ENCODE measurements at places on chromosomes 16 and 17.

- DNase-seq, result peak; percentile 90
Measured at GRCh38 chr16:20612551-20613480, 36.6 kb upstream of the ACSM2B start.

DNA sequence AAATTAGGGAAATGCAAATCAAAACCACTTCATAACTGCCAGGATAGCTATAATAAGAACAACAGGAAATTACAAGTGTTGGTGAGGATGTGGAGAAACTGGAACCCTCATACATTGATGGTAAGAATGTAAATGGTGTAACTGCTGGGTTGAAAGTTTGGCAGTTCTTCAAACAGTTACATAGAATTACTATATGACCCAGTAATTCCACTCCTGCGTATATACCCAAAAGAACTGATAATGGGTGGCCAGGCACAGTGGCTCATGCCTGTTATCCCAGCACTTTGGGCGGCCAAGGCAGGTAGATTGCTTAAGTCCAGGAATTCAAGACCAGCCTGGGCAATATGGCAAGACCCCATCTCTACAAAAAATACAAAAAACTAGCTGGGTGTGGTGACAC, 4.5 kb upstream of the CMTM4 start:
- DNase-seq, result no peak

GRCh38 chr17:30576326-30576861, 99.2 kb downstream of the GOSR1 start:
- DNase-seq, result peak; percentile 35

- peak; percentile 20 for DNase-seq
Measured at GRCh38 chr16:57013902-57014301, 24.5 kb downstream of the NLRC5 start.

GRCh38 chr17:44334727-44335126, 10.1 kb upstream of the SLC25A39 start:
- DNase-seq, result no peak

GRCh38 chr17:63718988-63719387, 19.1 kb upstream of the LIMD2 start:
- DNase-seq, result no peak

DNA sequence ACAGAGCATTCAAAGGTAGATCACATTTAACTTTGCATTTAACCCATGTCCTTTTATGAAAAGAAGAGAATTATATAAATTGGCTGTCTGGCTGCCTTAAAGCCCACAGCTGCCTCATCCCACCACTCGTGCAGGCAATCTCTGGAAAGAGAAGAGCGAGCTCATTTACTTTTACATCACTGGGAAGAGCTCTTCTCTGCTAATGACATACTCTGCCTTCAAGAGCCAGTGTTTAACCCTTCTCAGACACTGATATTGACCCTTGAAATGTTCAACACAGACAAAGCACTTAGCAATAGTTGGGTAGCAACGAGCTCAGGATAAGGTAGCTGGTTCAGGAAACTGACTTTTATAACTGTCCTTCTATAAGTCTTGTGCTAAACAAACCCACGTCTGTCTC, 6.8 kb downstream of the KRT38 start:
- no peak for DNase-seq

DNA sequence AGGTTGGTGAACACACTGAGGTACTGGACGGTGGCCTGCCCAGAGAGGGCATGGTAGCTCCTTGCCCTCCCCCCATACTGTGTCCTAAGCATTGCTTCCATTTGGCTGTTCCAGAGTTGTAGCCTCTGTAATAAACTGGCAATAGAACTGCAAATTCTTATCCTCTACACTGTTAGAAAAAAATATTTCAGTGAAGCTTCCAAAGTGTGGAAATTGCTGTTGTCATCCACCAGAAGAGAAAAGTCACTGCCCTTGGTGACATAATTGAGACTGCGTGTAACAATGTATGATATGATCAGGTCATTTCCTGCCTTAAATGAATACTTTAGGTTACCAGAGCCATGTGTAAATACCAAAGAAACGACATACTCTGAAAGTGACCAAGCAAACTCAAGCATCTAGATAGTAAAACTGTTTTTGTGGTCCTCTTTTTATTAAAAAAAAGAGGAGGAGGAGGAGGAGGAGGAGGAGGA, 65.9 kb downstream of the CEP95 start:
- DNase-seq, result no peak

DNA sequence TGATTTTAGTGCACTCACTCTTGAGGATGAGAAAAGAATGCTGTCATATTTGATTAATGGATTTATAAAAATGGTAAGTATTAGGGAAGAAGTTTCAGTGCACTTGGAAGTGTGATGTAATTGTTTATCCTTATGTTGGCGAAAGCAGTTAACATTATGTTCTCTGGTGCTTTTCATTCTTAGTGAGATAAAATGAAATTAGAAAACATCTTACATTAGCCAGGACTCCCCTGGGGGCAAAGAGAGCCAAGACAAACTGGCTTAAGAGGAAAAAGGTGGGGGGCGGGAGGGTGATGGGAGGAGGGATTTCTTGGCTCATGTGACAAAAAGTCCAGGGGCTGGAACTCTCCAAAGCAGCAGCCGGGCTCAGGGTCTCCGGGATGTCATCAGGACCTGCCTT, 73.2 kb downstream of the KNOP1 start:
- no peak for DNase-seq

DNA sequence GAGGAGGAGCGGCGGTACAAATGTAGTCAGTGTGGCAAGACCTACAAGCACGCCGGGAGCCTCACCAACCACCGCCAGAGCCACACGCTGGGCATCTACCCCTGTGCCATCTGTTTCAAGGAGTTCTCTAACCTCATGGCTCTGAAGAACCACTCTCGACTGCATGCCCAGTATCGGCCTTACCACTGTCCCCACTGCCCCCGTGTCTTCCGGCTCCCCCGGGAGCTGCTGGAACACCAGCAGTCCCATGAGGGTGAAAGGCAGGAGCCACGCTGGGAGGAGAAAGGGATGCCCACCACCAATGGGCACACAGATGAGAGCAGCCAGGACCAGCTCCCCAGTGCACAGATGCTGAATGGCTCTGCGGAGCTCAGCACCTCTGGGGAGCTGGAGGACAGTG, 2.8 kb downstream of the ZNF646 start:
- peak; percentile 57 for DNase-seq

DNA sequence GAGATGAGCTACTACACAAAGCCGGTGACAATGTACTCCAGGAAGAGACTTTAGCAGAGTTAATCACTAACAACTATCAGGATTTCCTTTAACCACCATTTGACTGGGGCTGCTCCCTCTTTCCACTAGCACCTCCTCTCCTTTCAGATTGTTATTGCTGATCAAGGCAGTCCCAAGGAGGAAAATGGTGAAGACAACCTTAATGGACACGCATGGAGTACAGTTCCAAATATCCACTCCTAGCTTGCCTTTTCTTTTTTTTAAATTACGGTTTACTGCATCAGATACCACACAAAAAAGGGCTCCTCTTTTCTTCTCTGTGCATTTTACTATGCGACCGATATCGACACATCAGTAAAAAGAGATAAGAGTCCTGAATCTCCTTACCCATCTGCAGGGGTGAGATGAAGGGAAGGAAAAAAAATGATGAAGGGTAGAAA, 30.9 kb downstream of the FAM222B start:
- no peak for DNase-seq

GRCh38 chr16:25079637-25080378, 31.7 kb upstream of the LCMT1 start:
- no peak for DNase-seq

DNA sequence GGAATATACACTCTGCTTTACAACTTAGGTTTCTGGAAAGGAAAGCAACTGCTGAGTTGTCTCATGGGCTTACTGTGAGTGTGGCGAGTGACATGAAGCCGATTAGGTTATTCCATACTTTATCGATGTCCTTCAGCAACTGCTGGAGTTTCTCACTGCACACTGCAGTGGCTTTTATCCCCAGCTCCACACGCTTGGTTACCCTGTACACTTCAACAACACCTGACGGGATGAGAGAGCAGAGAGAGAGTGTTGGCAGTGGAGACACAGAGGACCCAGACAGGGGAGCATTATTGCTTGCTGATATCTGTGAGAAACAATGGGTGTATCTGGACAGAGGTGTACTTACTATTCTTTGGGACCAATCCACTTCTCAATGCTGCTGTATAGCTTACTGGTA, 46.2 kb downstream of the DUSP14 start:
- no peak for DNase-seq

DNA sequence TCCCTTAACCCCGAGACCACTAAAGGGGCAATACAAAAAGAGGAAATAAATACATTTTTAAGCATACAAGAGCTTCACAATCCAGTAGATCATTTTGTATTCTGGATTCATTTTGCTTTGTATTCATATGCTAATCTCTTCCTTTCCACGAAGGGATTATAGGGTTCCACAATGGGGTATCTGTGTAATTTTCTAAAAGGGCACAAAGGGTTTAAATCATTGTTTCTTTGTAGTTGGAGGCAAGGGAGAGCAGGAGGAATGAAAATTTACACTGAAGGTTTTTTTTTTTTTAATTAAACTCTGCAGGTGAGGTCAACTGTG, 592 bp upstream of the NUFIP2 start:
- DNase-seq, result no peak

GRCh38 chr16:2715966-2716885, 3.8 kb downstream of the PRSS27 start:
- DNase-seq, result no peak

- DNase-seq, result no peak
Measured at GRCh38 chr17:8953156-8953885, 12.2 kb downstream of the PIK3R5 start.

GRCh38 chr17:32123782-32124181, 18.5 kb upstream of the RHOT1 start:
- no peak for DNase-seq

DNA sequence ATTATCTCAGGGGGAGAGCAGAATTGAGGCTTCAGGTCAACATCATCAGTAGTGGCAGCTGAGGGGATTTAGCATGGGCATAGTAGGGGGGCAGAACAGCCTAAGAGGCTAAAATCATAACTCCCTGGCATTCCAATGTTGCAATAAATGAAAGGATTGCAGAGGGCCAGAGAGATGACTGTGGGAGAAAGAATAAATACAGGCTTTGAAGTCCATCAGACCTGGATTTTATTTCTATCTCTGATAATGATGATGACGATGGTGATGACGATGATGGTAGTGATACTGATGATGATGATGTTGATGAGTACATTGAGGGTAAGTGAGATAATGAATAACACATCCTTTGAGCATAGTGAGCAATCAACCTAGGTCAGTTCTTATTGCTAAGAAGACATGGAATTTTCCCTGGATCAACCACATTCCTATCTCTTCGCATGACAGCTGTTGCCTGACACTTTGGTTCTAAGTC, 107.4 kb upstream of the CDH11 start:
- no peak for DNase-seq

- DNase-seq, result no peak
Measured at GRCh38 chr16:88910284-88911135, 44.0 kb upstream of the PABPN1L start.

DNA sequence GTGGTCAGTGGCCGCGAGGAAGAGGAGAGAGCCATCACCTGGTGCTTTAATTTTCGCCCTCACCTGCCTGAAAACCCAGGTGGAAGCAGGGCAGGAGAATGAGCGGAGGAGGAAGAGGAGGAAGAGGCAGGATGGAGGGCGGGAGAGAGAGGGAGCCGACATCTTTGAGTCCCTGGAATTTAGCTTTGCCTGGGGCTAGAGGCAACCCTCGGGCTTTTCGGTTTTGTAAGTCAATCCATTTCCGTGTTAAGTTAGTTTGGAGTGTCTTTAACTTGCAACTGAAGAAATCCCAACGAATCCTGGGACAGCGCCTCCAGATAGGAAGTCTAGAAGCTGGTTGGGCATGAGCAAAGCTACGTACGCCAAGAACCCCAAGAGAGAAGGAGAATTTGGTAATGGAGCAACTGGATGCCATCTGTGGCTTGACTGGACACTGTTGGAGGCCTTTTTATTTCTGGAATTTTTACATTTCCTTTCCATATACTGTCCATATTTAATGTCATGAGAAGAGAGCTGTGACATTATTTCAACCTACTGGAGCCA, 36.9 kb upstream of the ATP2A3 start:
- DNase-seq, result peak; percentile 10

GRCh38 chr16:14475370-14476139, 154.5 kb downstream of the PARN start:
- DNase-seq, result no peak

DNA sequence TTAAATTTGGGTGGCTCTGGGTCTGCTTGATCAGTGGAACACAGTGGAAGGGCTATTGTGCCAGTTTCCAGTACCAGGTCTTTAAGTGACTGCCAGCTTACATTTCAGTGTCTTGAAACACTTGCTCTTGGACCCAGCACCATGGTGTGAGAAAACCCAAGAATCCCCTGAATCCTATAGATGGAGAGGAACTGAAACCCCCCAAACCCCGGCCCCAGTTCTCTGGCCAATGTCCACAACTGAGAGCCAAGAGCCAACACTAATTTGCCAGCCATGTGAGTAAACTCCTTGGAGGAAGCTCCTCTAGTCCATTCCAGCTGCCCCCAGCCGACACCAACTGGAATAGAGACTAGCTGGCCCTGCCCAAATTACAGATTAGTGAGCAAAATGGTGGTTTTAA, 2.4 kb upstream of the ARL2BP start:
- no peak for DNase-seq

DNA sequence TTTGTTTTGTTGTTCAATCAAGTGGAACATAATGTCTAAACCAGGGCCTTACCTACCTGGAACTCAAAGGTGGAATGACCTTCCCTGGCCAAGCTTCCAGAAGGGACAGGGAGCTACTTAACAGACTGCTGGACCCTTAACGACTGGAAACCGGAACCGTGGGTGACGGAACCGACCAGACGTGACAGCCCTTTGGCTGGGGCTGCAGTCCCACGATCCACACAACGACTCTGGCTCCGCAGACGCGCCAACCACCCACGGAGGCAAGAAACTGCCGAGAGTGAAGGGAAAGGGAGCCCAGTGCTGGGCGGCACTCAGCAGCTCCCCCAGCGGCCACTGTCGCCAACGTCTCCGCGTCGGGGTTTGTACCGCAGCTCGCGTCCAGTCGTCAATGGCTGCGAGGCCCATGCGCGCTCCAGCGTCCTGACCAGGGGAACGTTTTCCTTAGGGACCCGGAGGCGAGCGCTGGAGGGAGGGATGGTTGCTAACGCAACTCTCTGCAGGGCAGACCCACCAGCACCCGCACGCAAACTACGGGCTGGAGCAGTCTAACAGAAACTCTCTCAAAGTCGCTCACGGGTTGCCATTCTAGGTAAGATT, 5.5 kb upstream of the KIF22 start:
- peak; percentile 94 for DNase-seq

DNA sequence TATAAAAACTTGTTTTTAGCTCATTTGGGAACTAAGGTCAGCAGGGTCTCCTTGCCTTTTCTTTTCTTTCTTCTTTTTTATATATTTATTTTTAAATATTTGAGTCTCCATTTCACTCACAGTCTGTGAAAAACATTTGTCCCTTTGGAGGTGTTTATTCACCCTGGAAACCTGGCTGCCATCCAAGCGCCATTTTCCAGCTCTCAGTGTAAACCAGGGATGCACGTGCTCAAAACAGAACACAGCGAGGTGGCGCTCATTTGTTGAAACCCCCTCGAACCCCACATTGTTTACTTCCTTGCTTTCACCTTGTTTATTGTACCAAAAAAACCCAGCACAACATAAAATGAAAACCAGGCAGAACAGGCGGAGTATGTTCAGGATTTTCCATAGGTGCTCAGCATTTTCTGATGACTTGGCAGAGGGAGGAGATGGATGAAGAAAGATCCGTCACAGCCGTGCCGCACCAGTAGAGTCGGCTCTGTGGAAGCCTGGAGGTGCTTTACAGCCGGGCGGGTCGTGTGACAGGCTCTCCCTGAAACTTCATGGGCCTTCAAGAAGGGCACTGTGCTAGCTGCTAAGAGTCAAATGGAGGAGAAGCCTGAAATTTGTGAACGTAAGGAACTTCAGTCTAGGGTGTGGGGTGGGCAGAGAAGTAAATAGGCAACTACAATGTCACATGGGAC, 284.4 kb downstream of the FOXL1 start:
- DNase-seq, result no peak

Data from posterior vena cava (tissue), 2 donors.